Lung (tissue), 17 donors: ENCODE measurements at places on chromosomes 4 and X. TPM values are rescaled to one million over a fixed set of nuclear protein-coding genes. Genes with fewer than 3 reads are reported as not detected.

Gene IRAK1
- total RNA-seq, result 24.6 TPM

Gene DACH2
- not detected for total RNA-seq

Gene GABRE
- total RNA-seq, result 18.1 TPM

Gene TKTL2
- not detected for total RNA-seq

Gene SYN1
- total RNA-seq, result 0.11 TPM

Gene LDB2
- total RNA-seq, result 58.1 TPM

Gene MID2
- 15.6 TPM for total RNA-seq

Gene PPEF2
- total RNA-seq, result not detected

Gene TEX11
- total RNA-seq, result not detected

Gene MFAP3L
- 3.4 TPM for total RNA-seq

Gene DCAF12L1
- not detected for total RNA-seq

Gene NDST4
- not detected for total RNA-seq

Gene NAP1L3
- total RNA-seq, result 5.7 TPM

Gene ITIH6
- not detected for total RNA-seq

Gene GPAT3
- total RNA-seq, result 8.6 TPM

DNA sequence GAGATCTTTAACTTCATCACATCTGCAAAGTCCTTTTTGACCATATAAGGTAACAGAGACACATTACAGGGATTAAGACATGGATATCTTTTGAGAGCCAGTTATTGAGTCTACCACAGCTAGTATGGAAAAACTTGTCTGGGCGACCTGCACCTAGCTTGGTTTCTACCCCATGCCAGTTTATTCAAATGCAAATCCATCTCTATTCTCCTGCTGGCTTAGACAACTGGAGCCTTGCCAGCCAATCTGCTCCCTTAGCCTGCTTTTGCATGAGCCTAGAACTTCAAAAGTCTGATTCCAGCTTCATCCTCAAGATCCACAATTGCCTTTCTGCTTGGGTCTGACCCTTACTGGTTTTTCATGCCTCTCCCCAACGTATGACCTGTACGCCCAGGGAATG lies 212.0 kb upstream of the AFF2 start:
- no peak overlapping the region for H3K4me3 ChIP-seq
- H3K36me3 ChIP-seq, result no peaks in the 10 kb centered on the region
- H3K4me1 ChIP-seq, result no peaks in the 10 kb centered on the region

- no peaks in the 10 kb centered on the region for H3K27me3 ChIP-seq
- no peaks in the 10 kb centered on the region for H3K36me3 ChIP-seq
- H3K4me3 ChIP-seq, result no peak overlapping the region
- no peaks in the 10 kb centered on the region for H3K4me1 ChIP-seq
Observed at GRCh38 chr4:158996669-158997074, 106.2 kb upstream of the RAPGEF2 start.

- no peaks in the 10 kb centered on the region for H3K27me3 ChIP-seq
- H3K4me1 ChIP-seq, result no peaks in the 10 kb centered on the region
- H3K4me3 ChIP-seq, result no peak overlapping the region
- H3K36me3 ChIP-seq, result peaks cover 11% of the 10 kb centered on the region
- no peak for DNase-seq
Observed at GRCh38 chrX:1440506-1440905, 12.2 kb downstream of the ASMTL start.

DNA sequence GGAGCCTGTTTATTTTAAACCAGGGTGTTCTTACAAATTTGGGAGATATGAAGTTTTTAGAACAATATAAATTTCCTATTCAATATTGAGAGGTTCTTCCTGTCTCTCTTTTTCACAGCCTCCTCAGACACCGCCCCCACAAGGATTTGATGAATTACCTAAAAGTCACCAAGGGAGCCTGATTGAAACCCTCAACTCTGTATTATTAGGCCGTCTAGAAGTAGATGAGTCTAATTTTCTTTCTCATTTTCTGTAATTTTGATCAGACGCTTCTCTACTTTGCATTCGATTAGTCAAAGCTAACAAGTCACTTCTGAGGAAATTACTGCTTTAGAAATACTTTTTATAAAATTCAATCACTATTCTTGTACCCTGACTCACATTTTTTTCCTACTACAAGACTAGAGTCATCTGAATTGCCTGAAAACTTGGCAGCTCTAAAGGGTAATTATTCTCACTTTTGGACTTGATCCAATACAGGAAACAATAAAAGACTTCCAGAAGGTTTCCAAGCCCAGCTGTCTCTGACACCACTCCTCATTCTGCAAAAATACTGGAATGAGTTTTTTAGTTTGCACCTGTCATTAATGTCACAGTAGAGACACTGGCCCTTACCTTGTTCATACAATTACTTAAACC lies 111.2 kb downstream of the ELOVL6 start:
- no peaks in the 10 kb centered on the region for H3K36me3 ChIP-seq
- H3K4me3 ChIP-seq, result no peak overlapping the region
- DNase-seq, result peak; percentile 57
- no peak overlapping the region for H3K27ac ChIP-seq

GRCh38 chr4:8745005-8745790 lies 126.4 kb downstream of the HMX1 start:
- H3K27ac ChIP-seq, result no peak overlapping the region
- no peaks in the 10 kb centered on the region for H3K4me1 ChIP-seq
- peaks cover 6% of the 10 kb centered on the region for H3K27me3 ChIP-seq

DNA sequence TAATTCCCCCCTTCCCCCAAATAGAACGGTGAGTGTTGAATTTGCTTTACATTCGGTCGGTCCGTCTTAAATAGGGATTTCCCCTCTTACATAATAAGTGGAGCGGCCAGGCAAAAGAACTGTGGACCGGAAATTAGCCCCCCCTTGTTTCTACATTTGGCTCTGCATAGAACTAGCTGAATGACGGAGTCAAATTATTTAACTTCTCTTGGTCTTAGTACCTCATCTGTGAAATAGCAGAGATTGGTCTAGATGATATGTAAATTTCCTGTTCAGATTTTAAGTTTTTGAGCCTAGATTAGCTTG lies 1.3 kb downstream of the SPATA18 start:
- H3K36me3 ChIP-seq, result no peaks in the 10 kb centered on the region
- peak; percentile 42 for DNase-seq
- peaks cover 12% of the 10 kb centered on the region for H3K4me1 ChIP-seq
- peaks cover 49% of the 10 kb centered on the region for H3K27me3 ChIP-seq

GRCh38 chr4:48483006-48483776 lies at the start of gene SLC10A4:
Gene SLC10A4, plus strand, starts transcription at chr4:48483343. Its CDS starts 219 bp downstream, at chr4:48483562.
- peaks cover 3% of the 10 kb centered on the region for H3K4me1 ChIP-seq
- H3K27ac ChIP-seq, result no peak within 1 kb of the TSS
- DNase-seq, result no peak
- no peaks in the 10 kb centered on the region for H3K36me3 ChIP-seq
- H3K4me3 ChIP-seq, result peak within 1 kb of the TSS; percentile 26

GRCh38 chrX:98501426-98501825 lies 1617.7 kb downstream of the RPA4 start:
- H3K36me3 ChIP-seq, result no peaks in the 10 kb centered on the region
- H3K27ac ChIP-seq, result no peak overlapping the region
- H3K4me1 ChIP-seq, result no peaks in the 10 kb centered on the region
- no peak overlapping the region for H3K4me3 ChIP-seq
- DNase-seq, result no peak

DNA sequence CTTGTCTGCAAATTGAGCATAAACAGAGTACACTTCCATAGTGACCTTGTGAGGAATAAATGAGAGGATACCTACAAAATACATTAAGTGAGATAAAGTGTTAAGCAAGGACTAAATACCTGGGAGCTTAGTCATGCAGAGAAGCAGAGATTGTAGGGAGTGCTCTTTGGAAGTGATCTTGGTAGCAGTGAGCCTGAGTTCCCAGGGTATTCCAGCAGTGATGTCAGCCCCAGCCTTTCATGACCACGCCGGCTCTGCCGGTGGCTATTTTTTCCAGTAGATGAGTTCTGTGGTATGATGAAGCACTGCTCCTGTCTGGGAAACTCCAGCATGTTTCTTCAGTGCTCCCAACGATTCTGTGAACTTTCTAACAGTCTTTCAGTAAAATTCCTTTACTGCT lies 391.5 kb upstream of the IGFBP7 start:
- peak; percentile 47 for DNase-seq
- H3K27ac ChIP-seq, result no peak overlapping the region
- H3K4me3 ChIP-seq, result no peak overlapping the region
- no peaks in the 10 kb centered on the region for H3K36me3 ChIP-seq
- no peaks in the 10 kb centered on the region for H3K27me3 ChIP-seq

DNA sequence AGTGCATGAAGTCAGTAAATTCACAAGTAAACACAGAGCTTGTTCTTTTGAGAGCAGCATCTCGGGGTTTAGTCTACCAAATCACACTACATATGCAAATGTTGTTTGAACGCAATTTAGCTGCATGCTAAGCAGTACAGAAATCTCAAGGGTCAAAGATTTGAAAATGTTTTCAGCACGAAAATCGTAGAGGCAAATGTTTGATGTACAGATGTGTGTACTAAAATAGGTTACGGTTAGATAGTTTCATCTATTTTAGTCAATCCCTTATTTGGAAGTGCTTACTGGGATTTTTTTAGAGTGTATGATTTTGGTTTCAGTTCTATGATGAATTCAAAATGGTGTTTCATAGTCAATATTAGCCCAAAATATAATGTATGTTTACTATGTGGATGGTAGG lies 1928.2 kb upstream of the TENM3 start:
- H3K27me3 ChIP-seq, result no peaks in the 10 kb centered on the region
- no peaks in the 10 kb centered on the region for H3K36me3 ChIP-seq
- H3K4me1 ChIP-seq, result no peaks in the 10 kb centered on the region
- no peak for DNase-seq
- no peak overlapping the region for H3K27ac ChIP-seq

GRCh38 chr4:117987464-117987863 lies 46.8 kb upstream of the NDST3 start:
- no peak overlapping the region for H3K27ac ChIP-seq
- H3K4me3 ChIP-seq, result no peak overlapping the region
- H3K27me3 ChIP-seq, result no peaks in the 10 kb centered on the region
- H3K4me1 ChIP-seq, result no peaks in the 10 kb centered on the region

GRCh38 chr4:1019320-1019719 lies 7.9 kb downstream of the FGFRL1 start:
- no peaks in the 10 kb centered on the region for H3K27me3 ChIP-seq
- H3K27ac ChIP-seq, result no peak overlapping the region
- H3K36me3 ChIP-seq, result no peaks in the 10 kb centered on the region
- DNase-seq, result no peak

DNA sequence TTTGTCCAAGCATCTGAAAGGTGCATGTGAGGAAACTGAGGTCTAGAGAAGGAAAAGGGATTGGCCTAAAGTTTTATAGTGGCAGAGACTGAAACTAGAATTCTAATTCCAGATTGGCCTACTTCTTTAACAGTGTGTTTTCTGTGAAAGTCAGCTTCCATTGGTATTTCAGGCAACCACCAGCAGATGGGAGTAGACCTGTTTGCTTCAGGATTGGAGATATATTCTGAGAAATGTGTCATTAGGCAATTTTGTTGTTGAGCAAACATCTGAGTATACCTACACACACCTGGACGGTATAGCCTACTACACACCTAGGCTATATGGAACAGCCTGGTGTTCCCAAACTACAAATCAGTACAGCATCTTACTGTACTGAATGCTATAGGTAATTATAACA lies 207.3 kb upstream of the RADX start:
- no peak overlapping the region for H3K27ac ChIP-seq
- no peak for DNase-seq
- H3K27me3 ChIP-seq, result no peaks in the 10 kb centered on the region
- H3K4me3 ChIP-seq, result no peak overlapping the region
- H3K36me3 ChIP-seq, result no peaks in the 10 kb centered on the region

GRCh38 chrX:109475174-109475891 lies 6.6 kb downstream of the GUCY2F start:
- H3K4me3 ChIP-seq, result no peak overlapping the region
- DNase-seq, result peak; percentile 39
- no peaks in the 10 kb centered on the region for H3K4me1 ChIP-seq
- no peak overlapping the region for H3K27ac ChIP-seq

- peaks cover 1% of the 10 kb centered on the region for H3K36me3 ChIP-seq
- peaks cover 3% of the 10 kb centered on the region for H3K4me1 ChIP-seq
- H3K27me3 ChIP-seq, result no peaks in the 10 kb centered on the region
- DNase-seq, result no peak
- no peak overlapping the region for H3K4me3 ChIP-seq
Observed at GRCh38 chr4:74205559-74205958, 47.6 kb downstream of the MTHFD2L start.

GRCh38 chr4:186755550-186756519 lies 32.2 kb upstream of the FAT1 start:
- no peak overlapping the region for H3K27ac ChIP-seq
- H3K4me1 ChIP-seq, result no peaks in the 10 kb centered on the region
- H3K4me3 ChIP-seq, result no peak overlapping the region
- no peaks in the 10 kb centered on the region for H3K36me3 ChIP-seq

GRCh38 chr4:187103351-187103750 lies 379.7 kb upstream of the FAT1 start:
- H3K4me3 ChIP-seq, result no peak overlapping the region
- no peaks in the 10 kb centered on the region for H3K4me1 ChIP-seq
- no peaks in the 10 kb centered on the region for H3K27me3 ChIP-seq
- no peak for DNase-seq

DNA sequence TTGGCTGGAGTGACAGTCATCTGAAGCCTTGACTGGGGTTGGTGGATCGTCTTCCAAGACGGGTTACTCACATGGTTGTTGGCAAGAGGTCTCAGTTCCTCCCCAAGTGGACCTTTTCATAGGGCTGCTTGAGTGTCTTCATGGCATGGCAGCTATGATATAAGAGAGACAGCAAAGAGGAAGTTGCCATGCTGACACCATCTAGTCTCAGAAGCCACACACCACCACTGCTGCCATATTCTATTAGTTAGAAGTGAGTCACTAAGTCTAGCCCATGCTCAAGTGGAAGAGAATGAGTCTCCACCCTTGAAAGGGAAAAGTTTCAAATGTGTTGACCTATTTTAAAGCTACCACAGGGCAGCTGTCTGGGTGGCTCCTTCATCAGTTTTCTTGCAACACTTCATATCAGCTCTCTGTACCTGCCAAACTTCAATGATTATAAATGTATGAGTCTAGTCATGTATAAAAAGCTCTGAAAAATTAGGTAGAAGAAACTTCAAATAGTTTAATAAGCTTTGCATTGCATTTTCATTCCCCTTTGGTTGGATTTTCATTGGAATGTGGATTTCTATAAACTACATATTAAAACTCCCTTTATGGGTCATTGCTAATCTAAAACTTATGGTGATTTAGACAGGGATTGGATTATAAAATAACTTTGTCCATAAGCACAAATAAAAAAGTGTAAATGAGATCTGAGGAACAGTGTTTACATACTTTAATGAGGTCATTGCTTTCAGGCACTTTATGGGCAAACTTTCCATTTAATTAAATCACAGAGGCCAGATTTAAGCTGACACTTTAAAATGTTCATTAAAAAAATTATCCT lies 68.0 kb upstream of the ATXN3L start:
- no peak overlapping the region for H3K27ac ChIP-seq
- no peak for DNase-seq
- peaks cover 22% of the 10 kb centered on the region for H3K27me3 ChIP-seq
- no peaks in the 10 kb centered on the region for H3K4me1 ChIP-seq
- H3K36me3 ChIP-seq, result no peaks in the 10 kb centered on the region

GRCh38 chrX:125203737-125204578 lies 115.7 kb upstream of the TEX13C start:
- H3K27me3 ChIP-seq, result peaks cover 41% of the 10 kb centered on the region
- no peaks in the 10 kb centered on the region for H3K36me3 ChIP-seq
- H3K27ac ChIP-seq, result no peak overlapping the region
- H3K4me1 ChIP-seq, result no peaks in the 10 kb centered on the region
- no peak overlapping the region for H3K4me3 ChIP-seq

GRCh38 chr4:93416344-93417128 lies 412.0 kb upstream of the ATOH1 start:
- no peaks in the 10 kb centered on the region for H3K27me3 ChIP-seq
- DNase-seq, result no peak
- no peaks in the 10 kb centered on the region for H3K36me3 ChIP-seq
- H3K27ac ChIP-seq, result no peak overlapping the region
- no peaks in the 10 kb centered on the region for H3K4me1 ChIP-seq

GRCh38 chr4:107616838-107617389 lies 103.1 kb downstream of the PAPSS1 start:
- no peak overlapping the region for H3K4me3 ChIP-seq
- H3K4me1 ChIP-seq, result no peaks in the 10 kb centered on the region
- H3K36me3 ChIP-seq, result peaks cover 5% of the 10 kb centered on the region
- no peaks in the 10 kb centered on the region for H3K27me3 ChIP-seq
- H3K27ac ChIP-seq, result no peak overlapping the region
- no peak for DNase-seq
